ENCODE measurements at places on chromosomes 1 and 21. TPM values are rescaled to one million over a fixed set of nuclear protein-coding genes. Genes with fewer than 3 reads are reported as not detected.

- no peak for DNase-seq
- peaks cover 19% of the 10 kb centered on the region for H3K27me3 ChIP-seq
- H3K4me1 ChIP-seq, result no peaks in the 10 kb centered on the region
- no peaks in the 10 kb centered on the region for H3K36me3 ChIP-seq
- no peak overlapping the region for H3K27ac ChIP-seq
- H3K4me3 ChIP-seq, result no peak overlapping the region
Measured at GRCh38 chr1:3333903-3334302, 120.6 kb upstream of the ARHGEF16 start.

ELAPOR1 gene
- total RNA-seq, result 220 TPM

WDR64 gene
- not detected for total RNA-seq

SAMD13 gene
- 2.1 TPM for total RNA-seq

GRCh38 chr1:244150665-244151064 is 99.6 kb downstream of the ZBTB18 start:
- no peaks in the 10 kb centered on the region for H3K27me3 ChIP-seq
- no peaks in the 10 kb centered on the region for H3K36me3 ChIP-seq
- no peak overlapping the region for H3K27ac ChIP-seq
- DNase-seq, result no peak

GRCh38 chr1:1956101-1956500 is 37.0 kb upstream of the TMEM52 start:
- DNase-seq, result no peak
- H3K36me3 ChIP-seq, result no peaks in the 10 kb centered on the region
- peaks cover 30% of the 10 kb centered on the region for H3K27me3 ChIP-seq
- no peaks in the 10 kb centered on the region for H3K4me1 ChIP-seq
- no peak overlapping the region for H3K4me3 ChIP-seq

DCDC2B gene
- total RNA-seq, result not detected

DNA sequence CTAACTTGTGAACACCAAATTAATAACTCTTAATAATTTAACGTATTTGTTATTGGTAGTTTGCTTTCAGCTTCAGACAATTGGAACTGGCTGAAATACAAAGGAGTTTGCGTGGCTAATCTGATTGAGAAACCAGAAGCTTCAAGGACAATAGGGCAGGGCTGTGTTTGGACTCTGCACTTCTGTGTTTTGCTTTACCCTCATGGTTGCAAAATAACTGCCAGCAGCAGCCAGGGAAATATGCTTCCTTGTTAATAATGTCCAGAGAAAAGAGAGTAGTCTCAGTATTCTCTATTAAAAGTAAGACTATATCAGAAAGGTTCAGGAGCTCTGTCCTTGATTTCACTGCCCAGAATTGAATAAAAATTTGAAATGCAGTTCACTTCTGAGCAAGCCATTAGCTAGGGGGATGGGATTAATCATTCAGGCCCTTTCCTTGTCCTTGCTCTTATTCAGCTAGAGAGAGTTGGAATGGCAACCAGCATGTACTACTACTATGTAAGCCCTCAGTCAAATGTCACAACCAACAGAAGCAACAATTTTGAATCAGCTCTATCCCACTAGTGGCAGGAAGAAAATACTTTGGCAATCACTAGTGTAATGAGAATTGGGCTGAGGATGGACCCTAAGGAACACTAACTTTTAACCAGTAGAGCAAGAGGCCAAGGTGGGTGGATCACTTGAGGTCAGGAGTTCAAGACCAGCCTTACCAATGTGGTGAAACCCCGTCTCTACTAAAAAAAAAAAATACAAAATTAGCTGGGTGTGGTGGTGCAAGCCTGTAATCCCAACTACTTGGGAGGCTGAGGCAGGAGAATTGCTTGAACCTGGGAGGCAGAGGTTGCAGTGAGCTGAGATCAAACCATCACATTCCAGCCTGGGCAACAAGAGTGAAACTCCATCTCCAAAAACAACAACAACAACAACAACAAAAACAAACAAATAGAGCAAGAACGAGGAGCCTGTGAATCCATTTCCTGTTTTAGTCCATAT is 76.8 kb downstream of the POU2F1 start:
- DNase-seq, result no peak
- H3K4me1 ChIP-seq, result no peaks in the 10 kb centered on the region
- H3K27me3 ChIP-seq, result no peaks in the 10 kb centered on the region
- no peak overlapping the region for H3K27ac ChIP-seq
- no peak overlapping the region for H3K4me3 ChIP-seq

GRCh38 chr21:42721341-42721824 is 68.0 kb downstream of the PDE9A start:
- no peak overlapping the region for H3K4me3 ChIP-seq
- DNase-seq, result no peak
- H3K27ac ChIP-seq, result peak overlapping the region; percentile 43
- H3K36me3 ChIP-seq, result no peaks in the 10 kb centered on the region
- no peaks in the 10 kb centered on the region for H3K4me1 ChIP-seq

USH2A gene
- total RNA-seq, result not detected

DNA sequence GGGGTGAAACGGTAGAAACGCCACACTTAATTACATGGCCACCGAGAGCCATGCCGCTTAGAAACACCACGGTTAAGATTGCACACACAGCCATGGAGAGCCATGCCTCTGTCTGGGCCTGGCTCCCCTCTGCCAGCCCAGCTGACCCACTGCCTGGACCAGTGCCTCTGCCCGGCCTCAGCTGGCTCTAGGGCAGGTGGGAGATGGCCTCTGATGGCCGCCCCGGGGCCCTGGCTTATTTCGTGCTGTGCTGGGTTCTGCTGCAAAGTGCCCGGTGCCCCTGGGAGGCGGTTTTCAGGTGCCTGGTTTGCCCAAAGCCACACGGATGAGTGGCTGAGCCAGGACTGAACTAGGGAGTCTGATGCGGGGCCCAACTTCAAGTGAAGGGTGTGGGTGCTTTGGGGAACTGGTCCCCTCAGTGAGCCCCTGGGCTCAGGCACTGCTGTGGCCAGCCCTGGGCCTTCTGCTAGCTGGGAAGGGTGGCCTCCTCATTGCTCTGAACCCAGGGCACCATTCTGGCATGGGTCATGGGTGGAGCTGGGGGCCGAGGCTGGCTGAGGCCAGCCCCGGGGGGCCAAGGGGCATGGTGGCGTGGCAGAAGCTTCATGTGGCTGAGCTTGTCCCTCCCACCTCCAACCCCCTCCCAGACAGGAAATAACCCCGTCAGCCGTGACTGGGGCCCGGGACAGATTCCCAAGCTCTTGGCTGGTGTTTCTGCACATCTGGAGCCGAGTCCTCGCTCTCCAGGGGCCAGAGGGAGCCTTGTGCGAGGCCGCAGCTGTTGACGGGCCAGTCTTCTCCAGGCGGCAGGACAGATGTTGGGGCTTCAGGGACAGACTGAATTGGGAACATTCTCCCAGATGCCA is 1.9 kb upstream of the GPR153 start:
- H3K27ac ChIP-seq, result peak overlapping the region; percentile 55
- H3K36me3 ChIP-seq, result no peaks in the 10 kb centered on the region
- no peak overlapping the region for H3K4me3 ChIP-seq
- no peak for DNase-seq
- H3K4me1 ChIP-seq, result no peaks in the 10 kb centered on the region
- no peaks in the 10 kb centered on the region for H3K27me3 ChIP-seq

Measured in breast epithelium (tissue), 4 donors.